Activated B cell treated with CpG ODN at 0.5 μM for 24 hours (primary cell): ENCODE measurements at places on chromosomes 16 and 17. TPM values are rescaled to one million over a fixed set of nuclear protein-coding genes. Genes with fewer than 3 reads are reported as not detected.

- H3K36me3 ChIP-seq = no peaks in the 10 kb centered on the region
- no peak overlapping the region for H3K4me3 ChIP-seq
- no peak for DNase-seq
- H3K27me3 ChIP-seq = no peaks in the 10 kb centered on the region
- no peak overlapping the region for H3K27ac ChIP-seq
Measured at GRCh38 chr17:82534401-82534812, 14.9 kb downstream of the FOXK2 start.

GRCh38 chr17:50426814-50427787 lies 1.1 kb downstream of the ACSF2 start:
- peaks cover 34% of the 10 kb centered on the region for H3K4me1 ChIP-seq
- H3K36me3 ChIP-seq = peaks cover 8% of the 10 kb centered on the region
- peak overlapping the region; percentile 83 for H3K4me3 ChIP-seq
- no peaks in the 10 kb centered on the region for H3K27me3 ChIP-seq
- H3K27ac ChIP-seq = peak overlapping the region; percentile 83

- H3K36me3 ChIP-seq = no peaks in the 10 kb centered on the region
- no peak overlapping the region for H3K4me3 ChIP-seq
- DNase-seq = no peak
- H3K4me1 ChIP-seq = no peaks in the 10 kb centered on the region
- H3K27me3 ChIP-seq = peaks cover 28% of the 10 kb centered on the region
Measured at GRCh38 chr16:82059161-82059982, 24.3 kb downstream of the HSD17B2 start.

Gene TPSAB1
- total RNA-seq = not detected in 2 replicates

Gene ZNF385C
- 16.7 and 17.0 TPM in 2 replicates for total RNA-seq

- no peaks in the 10 kb centered on the region for H3K4me1 ChIP-seq
- H3K4me3 ChIP-seq = no peak overlapping the region
- H3K27me3 ChIP-seq = no peaks in the 10 kb centered on the region
- no peak for DNase-seq
- peaks cover 59% of the 10 kb centered on the region for H3K36me3 ChIP-seq
Measured at GRCh38 chr17:4189280-4189679, 46.3 kb downstream of the CYB5D2 start.

GRCh38 chr16:75309156-75309555 lies 57.7 kb upstream of the BCAR1 start:
- no peak overlapping the region for H3K27ac ChIP-seq
- H3K27me3 ChIP-seq = peaks cover 4% of the 10 kb centered on the region
- H3K4me1 ChIP-seq = peaks cover 2% of the 10 kb centered on the region
- peaks cover 30% of the 10 kb centered on the region for H3K36me3 ChIP-seq
- DNase-seq = no peak
- no peak overlapping the region for H3K4me3 ChIP-seq

Gene MTMR4
- 109 and 112 TPM in 2 replicates for total RNA-seq

DNA sequence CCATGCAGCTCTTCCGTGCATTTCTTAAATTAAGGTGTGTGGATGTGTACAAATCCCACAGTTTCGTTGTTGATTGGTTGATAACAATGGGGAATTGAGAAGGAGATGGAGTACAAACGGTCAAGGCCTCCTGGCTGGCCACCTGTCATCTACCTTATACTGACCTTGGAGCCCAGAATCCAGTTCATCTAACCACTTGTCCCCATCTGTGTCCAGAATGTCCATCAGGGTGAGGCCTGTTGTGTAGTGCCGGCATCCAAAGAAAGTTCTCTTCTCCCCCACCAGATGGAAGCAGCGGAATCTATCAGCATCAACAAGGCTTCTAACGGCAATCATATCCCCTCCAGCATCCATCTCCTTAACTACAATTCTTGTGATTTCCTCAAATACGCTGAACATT lies 1.5 kb downstream of the GSDMB start:
- no peak for DNase-seq
- no peak overlapping the region for H3K4me3 ChIP-seq
- H3K27ac ChIP-seq = no peak overlapping the region
- H3K36me3 ChIP-seq = peaks cover 30% of the 10 kb centered on the region
- no peaks in the 10 kb centered on the region for H3K27me3 ChIP-seq

Gene PDILT
- not detected in 2 replicates for total RNA-seq

- no peak overlapping the region for H3K4me3 ChIP-seq
- H3K36me3 ChIP-seq = no peaks in the 10 kb centered on the region
- peaks cover 24% of the 10 kb centered on the region for H3K27me3 ChIP-seq
- no peak for DNase-seq
Measured at GRCh38 chr16:50479771-50480170, 68.4 kb upstream of the NKD1 start.

DNA sequence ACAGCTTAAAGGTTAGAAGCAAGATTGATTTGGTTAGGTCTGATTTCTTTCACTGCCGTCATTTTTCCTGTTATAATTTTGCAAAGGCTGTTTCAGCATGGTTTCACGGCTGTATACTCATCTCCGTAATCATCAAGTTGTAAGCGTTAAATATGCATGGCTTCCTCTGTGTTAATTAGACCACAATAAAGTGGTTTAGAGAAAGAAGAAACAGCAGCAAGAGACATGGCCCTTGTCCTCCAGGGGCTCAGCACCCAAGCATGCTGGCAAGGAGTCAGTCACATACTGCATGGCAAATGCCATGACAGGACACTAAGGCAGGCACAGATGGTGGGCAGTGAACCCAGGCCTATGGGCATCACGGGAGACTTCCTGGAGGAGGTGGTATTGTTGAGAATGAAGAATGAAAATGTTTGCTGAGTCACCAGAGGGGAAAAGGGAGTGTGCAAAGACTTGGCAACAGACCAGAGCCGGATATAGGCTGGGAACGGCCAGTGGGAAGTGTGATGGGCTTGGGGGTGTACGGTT lies 61.4 kb upstream of the PLCG2 start:
- H3K4me3 ChIP-seq = peak overlapping the region; percentile 9
- peak overlapping the region; percentile 27 for H3K27ac ChIP-seq
- no peaks in the 10 kb centered on the region for H3K27me3 ChIP-seq
- no peaks in the 10 kb centered on the region for H3K36me3 ChIP-seq

- peak; percentile 80 for DNase-seq
- peaks cover 14% of the 10 kb centered on the region for H3K36me3 ChIP-seq
- peak within 1 kb of the TSS; percentile 96 for H3K4me3 ChIP-seq
- peak within 1 kb of the TSS; percentile 89 for H3K27ac ChIP-seq
- peaks cover 42% of the 10 kb centered on the region for H3K4me1 ChIP-seq
Measured at GRCh38 chr17:21042458-21043295, at the start of gene USP22. USP22 (minus strand) TSS chr17:21043011; CDS start chr17:21042835, 176 bp downstream.

- no peaks in the 10 kb centered on the region for H3K27me3 ChIP-seq
- peaks cover 55% of the 10 kb centered on the region for H3K4me1 ChIP-seq
- no peak overlapping the region for H3K4me3 ChIP-seq
- H3K36me3 ChIP-seq = peaks cover 75% of the 10 kb centered on the region
Measured at GRCh38 chr17:77148077-77148939, 7.5 kb downstream of the SEC14L1 start.

GRCh38 chr16:84774810-84775209 lies 45.0 kb upstream of the CRISPLD2 start:
- H3K4me3 ChIP-seq = no peak overlapping the region
- peaks cover 88% of the 10 kb centered on the region for H3K36me3 ChIP-seq
- no peaks in the 10 kb centered on the region for H3K4me1 ChIP-seq
- H3K27ac ChIP-seq = no peak overlapping the region
- no peaks in the 10 kb centered on the region for H3K27me3 ChIP-seq
- DNase-seq = no peak

GRCh38 chr16:62700426-62701294 lies 664.4 kb upstream of the CDH8 start:
- no peaks in the 10 kb centered on the region for H3K27me3 ChIP-seq
- no peak overlapping the region for H3K4me3 ChIP-seq
- no peak overlapping the region for H3K27ac ChIP-seq
- DNase-seq = no peak

Gene CCDC57
- 56.6 TPM in 2 replicates for total RNA-seq

Gene CD300A
- total RNA-seq = 0.34 and 0.71 TPM in 2 replicates

GRCh38 chr16:71711789-71712188 lies 12.7 kb downstream of the PHLPP2 start:
- no peak overlapping the region for H3K27ac ChIP-seq
- H3K4me1 ChIP-seq = peaks cover 8% of the 10 kb centered on the region
- no peak for DNase-seq
- no peak overlapping the region for H3K4me3 ChIP-seq

Gene KCNJ18
- total RNA-seq = not detected in 2 replicates

DNA sequence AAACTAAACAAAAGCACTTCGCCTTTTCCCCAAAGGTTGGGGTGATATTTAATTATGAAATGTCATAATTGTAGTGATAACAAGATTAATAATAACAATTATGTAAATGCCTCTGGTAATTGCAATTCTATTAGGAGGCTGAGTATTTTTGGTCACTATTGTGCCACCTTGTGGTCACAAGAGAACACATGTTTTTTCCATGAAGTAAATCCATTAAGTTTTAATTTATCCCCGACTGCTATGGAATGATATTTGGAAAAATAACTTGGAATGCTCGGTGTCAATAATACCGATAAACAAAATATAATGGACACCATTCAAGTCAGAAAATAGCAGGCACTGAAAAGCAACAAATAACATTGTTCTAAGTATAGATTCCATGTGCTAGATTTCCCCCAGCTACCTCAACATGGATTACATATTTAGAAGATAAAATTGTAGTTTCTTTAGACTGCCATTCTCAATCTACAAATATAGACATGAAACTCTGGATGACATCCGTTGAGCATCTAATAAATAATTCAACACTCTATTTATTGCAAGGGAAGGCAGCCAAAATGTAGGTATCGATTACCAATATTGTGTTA lies 25.0 kb upstream of the KCNJ2 start:
- no peak overlapping the region for H3K27ac ChIP-seq
- no peaks in the 10 kb centered on the region for H3K36me3 ChIP-seq
- H3K4me3 ChIP-seq = no peak overlapping the region
- no peaks in the 10 kb centered on the region for H3K4me1 ChIP-seq
- H3K27me3 ChIP-seq = no peaks in the 10 kb centered on the region
- no peak for DNase-seq

Gene ESRP2
- total RNA-seq = 0.10 and 0.40 TPM in 2 replicates
